ENCODE measurements at places on chromosomes 5 and 9. TPM values are rescaled to one million over a fixed set of nuclear protein-coding genes. Genes with fewer than 3 reads are reported as not detected.

The ECSCR gene
- total RNA-seq: 11.9 TPM

The TYRP1 gene
- 73.9 TPM for total RNA-seq

The MGAT1 gene
- 54.4 TPM for total RNA-seq

The NUTM2F gene
- not detected for total RNA-seq

The IL7R gene
- 2.0 TPM for total RNA-seq

All from skin of body (tissue), 3 donors.